Fibroblast of skin of back (primary cell): ENCODE measurements at places on chromosomes 11 and 22.

- DNase-seq: no peak
These were observed 19.8 kb downstream of the TRIM5 start for GRCh38 chr11:5665051-5665570.

DNA sequence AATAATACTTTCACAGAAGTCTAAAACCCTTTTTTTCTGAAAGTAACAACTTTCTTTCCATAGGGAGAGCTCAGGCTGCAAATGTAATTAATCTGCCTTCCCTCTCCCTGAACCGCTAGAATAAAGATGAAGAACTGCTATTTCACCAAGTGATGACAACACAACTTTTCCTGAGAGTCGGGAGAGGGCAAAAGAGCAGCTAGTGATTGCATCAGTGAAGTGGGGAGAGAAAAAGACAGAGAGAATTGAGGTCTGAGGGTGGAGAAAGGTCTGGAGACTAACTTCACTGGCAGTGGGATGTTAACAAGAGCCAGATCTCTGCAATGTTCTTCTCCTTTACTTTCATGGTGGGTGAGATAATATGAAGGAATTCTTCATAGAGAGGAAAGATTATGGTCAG, 10.9 kb upstream of the MPEG1 start:
- no peak for DNase-seq

- no peak for DNase-seq
These were observed 2.0 kb downstream of the SCGB1A1 start for GRCh38 chr11:62420882-62421281.

GRCh38 chr11:13368041-13368446, 90.5 kb downstream of the BMAL1 start:
- DNase-seq: peak; percentile 83

- no peak for DNase-seq
These were observed 36.9 kb upstream of the PRR5 start for GRCh38 chr22:44665115-44665514.

DNA sequence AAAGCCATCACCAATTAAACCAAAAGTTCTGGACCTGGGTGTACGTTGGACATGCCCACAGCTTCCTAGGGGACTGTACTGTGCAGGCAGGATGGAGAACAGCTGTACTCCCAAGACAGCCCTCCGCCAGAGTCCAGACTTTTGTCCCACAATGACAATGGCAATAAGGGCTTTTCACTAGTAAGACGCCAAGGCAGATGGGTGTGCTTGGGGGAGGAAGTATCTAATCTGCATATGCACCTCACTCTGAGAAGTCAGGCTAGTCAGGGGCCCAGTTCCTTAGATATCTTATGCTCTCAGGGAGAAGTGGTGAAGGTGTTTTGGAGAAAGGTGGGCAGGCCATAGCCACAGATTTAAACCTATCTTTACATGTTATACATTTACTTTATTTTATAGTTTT, 85.1 kb upstream of the USP47 start:
- no peak for DNase-seq

- no peak for DNase-seq
These were observed 66.3 kb upstream of the PRDM11 start for GRCh38 chr11:45079943-45080719.

- DNase-seq: no peak
These were observed 249.6 kb upstream of the B3GAT1 start for GRCh38 chr11:134661660-134662059.
